ENCODE measurements at places on chromosomes 11 and 22.

DNA sequence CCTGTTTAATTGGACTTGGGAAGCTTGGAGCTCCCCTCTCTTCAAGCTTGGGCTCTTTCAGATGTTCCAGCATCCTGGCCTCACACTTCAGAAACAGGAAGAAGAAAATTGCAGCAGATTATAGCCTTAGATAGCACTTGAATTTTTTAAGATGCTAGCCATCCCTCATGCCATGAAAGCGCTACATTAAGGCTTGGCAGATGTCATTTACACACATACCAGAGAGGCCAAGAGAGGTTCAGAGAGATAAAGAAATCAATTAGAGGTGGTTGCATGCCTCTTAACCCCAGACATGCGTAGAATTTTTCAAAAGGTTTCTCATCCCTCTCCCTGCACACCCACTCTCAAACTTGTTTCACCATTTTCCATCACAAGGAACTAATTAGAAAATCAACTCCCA lies 31.9 kb upstream of the DBX1 start:
- DNase-seq = no peak

- no peak for DNase-seq
Measured at GRCh38 chr22:27242917-27243589, 558.5 kb downstream of the MN1 start.

GRCh38 chr11:79110796-79111195 lies 330.0 kb downstream of the TENM4 start:
- no peak for DNase-seq

GRCh38 chr11:128860571-128861361 lies 6.3 kb downstream of the KCNJ1 start:
- DNase-seq = no peak

- DNase-seq = no peak
Measured at GRCh38 chr11:39804271-39804670, 1655.2 kb downstream of the LRRC4C start.

DNA sequence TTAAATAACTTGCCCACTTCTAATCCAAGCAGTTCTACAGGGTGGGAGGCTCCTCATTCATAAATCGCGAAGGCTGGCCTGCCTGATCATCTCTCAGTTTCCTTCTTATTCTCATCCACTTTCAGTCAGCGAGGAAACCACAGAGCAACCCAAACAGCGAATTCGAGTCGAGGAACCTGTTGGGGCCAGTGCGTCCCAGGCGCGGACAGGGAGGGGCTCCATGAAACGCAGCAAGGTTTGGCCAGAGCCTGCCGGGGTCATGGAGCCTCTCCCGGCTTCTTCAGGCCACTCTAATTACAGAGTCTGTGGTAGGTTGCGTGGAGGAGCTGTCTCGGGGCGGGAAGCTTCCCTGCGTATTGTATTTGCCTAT lies 741 bp upstream of the NAV2 start:
- DNase-seq = no peak

- DNase-seq = no peak
Measured at GRCh38 chr22:30228509-30229359, 17.8 kb downstream of the LIF start.

DNA sequence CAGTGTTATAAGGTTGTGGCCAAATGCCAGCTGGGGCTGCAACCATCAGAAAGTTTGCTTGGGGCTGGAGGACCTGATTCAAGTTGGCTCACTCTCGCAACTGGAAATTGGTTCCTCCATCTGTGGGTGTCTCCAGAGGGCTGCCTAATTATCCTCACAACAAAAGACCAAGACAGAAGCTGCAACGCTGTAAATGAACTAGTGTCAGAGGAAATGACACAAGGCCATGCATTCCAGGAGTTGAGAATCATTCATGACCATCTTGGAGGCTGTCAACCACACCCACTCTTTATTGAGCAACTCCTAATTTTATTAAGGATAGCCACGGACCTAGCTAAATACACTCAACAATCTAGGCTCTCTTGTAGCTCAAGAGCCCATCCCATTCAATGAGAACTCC lies 1060.8 kb downstream of the OPCML start:
- DNase-seq = no peak

DNA sequence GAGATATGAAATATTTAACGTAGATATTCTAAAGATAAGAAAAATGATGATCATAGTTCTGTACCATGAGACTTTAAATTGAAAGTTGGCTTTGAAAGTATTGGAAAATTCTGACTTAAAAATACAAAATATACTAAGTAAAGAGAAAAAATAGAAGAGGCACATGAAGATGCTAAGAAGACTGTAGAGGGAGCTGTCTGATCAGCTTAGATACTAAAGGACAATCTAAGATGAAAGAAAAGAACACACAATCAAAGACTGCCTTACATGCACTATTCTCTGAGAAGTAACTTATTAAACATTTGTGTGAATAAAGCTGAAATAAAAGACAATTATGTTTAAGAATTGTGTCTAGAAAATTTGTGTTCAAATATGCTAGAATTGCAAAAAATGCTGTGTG lies 55.1 kb downstream of the RBMXL2 start:
- DNase-seq = no peak

GRCh38 chr11:110376711-110377324 lies 52.9 kb upstream of the FDX1 start:
- peak; percentile 74 for DNase-seq

DNA sequence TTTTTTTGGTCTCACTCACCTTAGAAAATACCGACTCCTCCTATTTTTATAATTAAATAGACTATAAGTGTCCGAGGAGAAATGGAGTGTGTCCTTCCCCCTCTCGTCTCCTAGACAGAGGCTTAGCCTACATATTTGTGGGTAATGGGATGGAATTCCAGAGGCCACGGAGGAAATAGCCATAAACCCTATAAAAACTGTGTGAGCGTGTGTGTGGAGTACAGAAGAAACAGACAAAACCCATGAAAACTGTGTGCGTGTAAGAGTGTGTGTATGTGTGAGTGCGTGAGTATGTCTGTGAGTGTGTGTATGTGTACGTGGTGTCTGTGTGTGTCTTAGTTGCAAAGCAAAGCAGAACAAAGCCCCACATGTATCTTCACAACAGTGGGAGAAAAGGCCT lies 883.5 kb downstream of the OPCML start:
- no peak for DNase-seq

GRCh38 chr11:64772303-64773018 lies 5.9 kb downstream of the SF1 start:
- no peak for DNase-seq

- DNase-seq = no peak
Measured at GRCh38 chr11:97048481-97048880, 658.7 kb downstream of the JRKL start.

DNA sequence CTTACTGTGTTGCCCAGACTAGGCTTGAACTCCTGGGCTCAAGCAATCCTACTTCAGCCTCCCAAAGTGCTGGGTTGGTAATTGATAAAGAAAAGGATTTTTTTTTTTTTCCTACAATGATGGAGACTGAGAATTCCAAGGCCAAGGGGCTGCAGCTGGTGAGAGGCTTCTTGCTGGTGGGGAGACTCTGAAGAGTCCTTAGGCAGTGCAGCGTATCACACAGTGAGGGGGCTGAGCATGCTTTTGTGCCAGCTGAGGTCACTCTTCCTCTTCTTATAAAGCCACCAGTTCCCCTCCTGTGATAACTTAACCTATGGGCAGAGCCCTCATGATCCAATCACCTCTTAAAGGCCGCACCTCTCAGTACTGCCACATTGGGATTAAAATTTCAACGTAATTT lies 28.2 kb upstream of the CCDC81 start:
- no peak for DNase-seq

- DNase-seq = no peak
Measured at GRCh38 chr11:73400293-73400692, 24.1 kb downstream of the RELT start.

- peak; percentile 44 for DNase-seq
Measured at GRCh38 chr11:9137293-9138132, 46.1 kb upstream of the SCUBE2 start.

DNA sequence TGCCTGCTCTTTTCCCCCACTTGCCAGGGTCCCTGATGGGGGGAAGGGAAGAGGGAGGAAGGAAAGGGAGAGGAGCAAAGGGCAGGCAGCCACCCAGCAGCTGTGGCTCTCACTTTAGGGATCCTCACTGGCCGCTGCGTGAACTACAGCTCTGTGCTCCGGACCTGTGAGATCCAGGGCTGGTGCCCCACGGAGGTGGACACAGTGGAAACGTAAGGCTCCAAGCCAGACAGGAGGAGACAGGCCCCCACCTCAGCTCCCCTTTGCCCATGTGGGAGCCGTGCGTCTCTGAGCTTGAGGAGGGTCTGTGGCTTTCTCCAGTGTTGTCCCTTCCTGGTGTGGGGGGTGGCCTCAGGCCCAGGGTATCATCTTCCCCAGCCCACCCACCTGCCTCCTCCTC lies 9.9 kb downstream of the P2RX3 start:
- no peak for DNase-seq

- peak; percentile 13 for DNase-seq
Measured at GRCh38 chr11:125871391-125872137, 15.9 kb upstream of the HYLS1 start.

Data from fibroblast of the conjunctiva (primary cell).